IMR-90 (cell line): ENCODE measurements at places on chromosomes 13 and 19. TPM values are rescaled to one million over a fixed set of nuclear protein-coding genes. Genes with fewer than 3 reads are reported as not detected.
A peak's percentile ranks its signal among the peaks of the same experiment; 100 is the strongest.

- peaks cover 25% of the 10 kb centered on the region for H3K4me1 ChIP-seq
- no peaks in the 10 kb centered on the region for H3K27me3 ChIP-seq
- 0 out of 2 replicates have a peak overlapping the region, but pooled peaks have one; percentile 7 for H3K27ac ChIP-seq
- no peak for DNase-seq
- no peaks in the 10 kb centered on the region for H3K36me3 ChIP-seq
- no peak overlapping the region for H3K4me3 ChIP-seq
These were observed 132.4 kb downstream of the USP12 start for GRCh38 chr13:27039171-27039701.

DNA sequence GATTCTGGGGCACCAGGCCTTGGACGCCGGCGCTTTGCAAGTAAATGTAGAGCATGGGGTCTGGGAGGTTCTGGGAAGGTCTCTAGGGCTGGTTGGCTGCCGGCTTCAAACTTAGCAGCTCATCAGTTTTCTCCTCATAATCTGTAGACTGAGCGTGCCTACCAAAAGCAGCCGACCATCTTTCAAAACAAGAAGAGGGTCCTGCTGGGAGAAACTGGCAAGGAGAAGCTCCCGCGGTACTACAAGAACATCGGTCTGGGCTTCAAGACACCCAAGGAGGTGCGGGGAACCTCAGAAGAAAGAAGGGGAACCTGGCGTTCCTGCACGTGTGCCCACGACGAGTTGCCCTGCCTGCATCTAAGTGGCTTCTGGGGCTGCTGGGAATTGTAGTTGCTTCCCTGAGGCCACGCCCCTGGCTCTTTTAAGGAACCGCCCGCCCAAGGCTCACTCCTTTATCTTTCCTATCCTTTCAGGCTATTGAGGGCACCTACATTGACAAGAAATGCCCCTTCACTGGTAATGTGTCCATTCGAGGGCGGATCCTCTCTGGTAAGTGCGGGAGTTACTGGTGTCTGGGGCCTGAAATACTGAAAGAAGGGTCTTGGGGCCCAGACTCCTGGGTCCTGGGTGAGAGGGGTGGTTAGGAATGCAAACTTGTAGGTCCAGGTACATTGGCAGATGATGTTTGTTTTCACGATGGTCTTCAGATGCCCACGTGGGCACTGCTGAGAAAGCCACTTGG lies 984 bp downstream of the RPS11 start:
- H3K27ac ChIP-seq: peak overlapping the region; percentile 67
- H3K4me3 ChIP-seq: peak overlapping the region; percentile 57
- H3K36me3 ChIP-seq: peaks cover 41% of the 10 kb centered on the region
- no peaks in the 10 kb centered on the region for H3K27me3 ChIP-seq
- peak; percentile 47 for DNase-seq

DNA sequence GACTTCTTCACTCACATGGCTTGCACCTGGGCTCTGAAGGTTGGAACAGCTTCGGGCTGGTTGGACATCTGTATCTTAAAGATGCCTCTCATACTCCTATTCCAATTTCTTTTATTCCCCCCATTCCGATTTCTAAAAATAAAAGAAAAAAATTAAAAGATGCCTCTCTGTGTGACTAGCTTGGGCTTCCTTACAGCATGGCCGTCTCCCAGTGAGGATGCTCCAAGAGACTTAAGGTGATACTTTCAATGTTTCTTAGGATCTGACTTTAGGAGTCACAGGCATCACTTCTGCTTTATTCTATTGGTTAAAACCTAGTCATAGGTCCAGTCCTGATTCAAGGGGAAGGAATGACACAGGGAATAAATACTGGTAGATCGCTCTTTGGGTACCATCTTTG lies 9.9 kb upstream of the SULT2A1 start:
- H3K4me1 ChIP-seq: no peaks in the 10 kb centered on the region
- no peak overlapping the region for H3K4me3 ChIP-seq
- DNase-seq: no peak
- no peaks in the 10 kb centered on the region for H3K36me3 ChIP-seq
- no peaks in the 10 kb centered on the region for H3K27me3 ChIP-seq

GRCh38 chr19:2503521-2504109 lies 27.7 kb downstream of the GADD45B start:
- DNase-seq: peak; percentile 78
- no peak overlapping the region for H3K4me3 ChIP-seq
- H3K36me3 ChIP-seq: no peaks in the 10 kb centered on the region
- peaks cover 15% of the 10 kb centered on the region for H3K4me1 ChIP-seq

The ZNF579 gene
- total RNA-seq: 0.54 and 0.83 TPM in 2 replicates

The CYP2A7 gene
- total RNA-seq: not detected in 2 replicates

The ZFR2 gene
- total RNA-seq: 0.28 TPM in 1 of 2 replicates, not detected in the other

The CGB2 gene
- total RNA-seq: not detected in 2 replicates

The SPRED3 gene
- total RNA-seq: 0.56 and 0.90 TPM in 2 replicates

The CFD gene
- 1.1 and 1.4 TPM in 2 replicates for total RNA-seq
